ENCODE measurements at places on chromosomes 4 and X.

- DNase-seq: no peak
Observed at GRCh38 chrX:16239211-16239610, 71.9 kb downstream of the MAGEB17 start.

- no peak for DNase-seq
Observed at GRCh38 chr4:41141900-41142299, 72.4 kb downstream of the APBB2 start.

DNA sequence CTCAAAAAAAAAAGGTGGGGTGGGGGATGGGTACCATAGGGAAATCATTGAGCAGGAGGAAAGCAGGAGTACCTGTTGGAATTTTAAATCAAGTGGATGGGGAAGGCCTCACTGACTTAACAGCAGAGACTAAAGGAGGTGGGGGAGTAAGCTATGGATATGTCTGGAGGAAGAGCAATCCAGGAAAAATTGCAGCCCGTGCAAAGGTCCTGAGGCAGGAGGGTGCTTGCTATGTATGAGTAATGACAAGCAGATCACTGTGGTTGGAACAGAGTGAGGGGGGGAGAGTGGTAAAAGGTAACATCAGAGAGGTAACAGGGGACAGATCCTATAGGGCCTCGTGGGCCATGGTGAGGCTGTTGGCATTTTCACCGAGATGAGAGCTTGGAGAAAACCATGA lies 4.1 kb downstream of the FTSJ1 start:
- no peak for DNase-seq

GRCh38 chr4:2166253-2166652 lies 75.7 kb downstream of the HAUS3 start:
- DNase-seq: no peak

GRCh38 chrX:24080704-24081103 lies 25.9 kb downstream of the EIF2S3 start:
- DNase-seq: no peak

DNA sequence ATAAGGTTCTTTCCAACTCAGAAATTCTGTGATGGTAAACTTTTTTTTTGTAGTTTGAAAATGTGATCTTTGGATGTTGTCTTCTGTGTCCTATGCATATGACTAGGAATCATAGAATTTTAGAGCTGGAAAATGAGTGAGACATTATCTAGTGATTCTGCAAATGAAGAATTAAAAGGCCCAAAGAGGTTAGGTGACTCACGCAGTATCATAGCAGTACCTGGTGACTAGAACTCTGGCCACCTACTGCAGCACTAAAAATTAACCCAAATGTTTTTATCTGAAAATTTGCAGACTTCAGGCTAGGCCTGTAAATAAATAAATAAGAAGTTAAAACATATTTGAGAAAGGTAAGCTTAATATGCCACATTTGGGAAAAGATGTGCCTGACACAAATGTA lies 52.8 kb downstream of the NFKB1 start:
- no peak for DNase-seq

DNA sequence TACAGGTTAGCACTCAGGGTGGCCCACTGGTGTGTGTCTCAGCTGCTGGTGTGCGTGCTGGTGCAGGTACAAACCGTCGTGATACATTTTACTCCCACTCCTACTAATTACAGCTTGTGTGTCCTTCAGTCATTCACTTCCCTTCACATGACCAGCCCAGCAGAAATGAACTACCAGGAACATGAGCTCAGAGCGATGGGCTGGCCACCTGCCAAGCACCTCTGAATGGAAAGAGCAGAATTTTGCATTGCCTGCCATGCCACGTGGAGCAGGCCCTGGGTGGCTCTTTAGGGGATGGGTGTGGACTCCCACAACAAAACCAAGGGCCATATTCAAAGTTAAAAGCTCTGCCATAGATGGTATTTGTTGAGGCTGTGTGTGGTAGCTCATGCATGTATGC lies 58.9 kb upstream of the PGM2 start:
- no peak for DNase-seq

- DNase-seq: no peak
Observed at GRCh38 chr4:4480685-4481398, 61.0 kb downstream of the STX18 start.

GRCh38 chr4:145545538-145546174 lies 64.0 kb downstream of the SMAD1 start:
- DNase-seq: no peak

All from CD4-positive, alpha-beta T cell treated with Interleukin-17A for 1 hour (primary cell).